ENCODE measurements at places on chromosomes 4 and X.
A peak's percentile ranks its signal among the peaks of the same experiment; 100 is the strongest.

DNA sequence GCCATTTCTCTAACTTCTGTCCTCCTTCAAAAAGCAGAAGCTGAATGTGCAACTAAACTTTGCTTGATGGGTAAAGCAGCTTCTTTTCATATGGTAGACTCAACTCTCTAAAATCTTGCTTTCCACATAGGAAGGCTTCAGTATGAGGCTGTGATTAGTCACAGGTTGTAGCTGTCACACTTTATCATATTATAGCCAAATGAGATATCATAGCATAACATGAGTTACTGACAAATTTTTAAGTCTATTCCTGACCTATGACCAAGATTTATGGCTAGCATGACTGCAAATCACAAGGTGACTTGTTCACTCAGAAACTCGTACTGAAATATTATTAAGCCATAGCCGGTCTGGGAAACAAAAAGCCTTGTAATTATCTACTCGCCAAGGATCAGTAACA is 998.6 kb downstream of the RPA4 start:
- no peak for DNase-seq

- DNase-seq: no peak
These were observed 7.3 kb downstream of the CCDC22 start for GRCh38 chrX:49242545-49243066.

DNA sequence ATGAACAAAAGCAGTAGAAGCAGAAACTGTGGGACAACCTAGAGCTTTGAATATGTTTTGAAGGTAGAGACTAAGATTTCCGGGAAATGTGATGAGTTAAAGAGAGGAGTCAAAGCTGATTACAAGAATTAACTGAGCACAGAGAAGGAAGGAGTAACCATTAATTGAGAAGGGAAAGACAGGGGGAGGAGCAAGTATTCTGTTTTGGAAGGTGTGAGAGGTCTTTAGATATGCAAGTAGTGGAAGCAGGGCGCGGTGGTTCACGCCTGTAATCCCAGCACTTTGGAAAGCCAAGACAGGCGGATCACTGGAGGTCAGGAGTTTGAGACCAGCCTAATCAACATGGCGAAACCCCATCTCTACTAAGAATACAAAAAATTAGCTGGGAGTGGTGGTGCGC is 171.5 kb downstream of the FSTL5 start:
- DNase-seq: no peak

DNA sequence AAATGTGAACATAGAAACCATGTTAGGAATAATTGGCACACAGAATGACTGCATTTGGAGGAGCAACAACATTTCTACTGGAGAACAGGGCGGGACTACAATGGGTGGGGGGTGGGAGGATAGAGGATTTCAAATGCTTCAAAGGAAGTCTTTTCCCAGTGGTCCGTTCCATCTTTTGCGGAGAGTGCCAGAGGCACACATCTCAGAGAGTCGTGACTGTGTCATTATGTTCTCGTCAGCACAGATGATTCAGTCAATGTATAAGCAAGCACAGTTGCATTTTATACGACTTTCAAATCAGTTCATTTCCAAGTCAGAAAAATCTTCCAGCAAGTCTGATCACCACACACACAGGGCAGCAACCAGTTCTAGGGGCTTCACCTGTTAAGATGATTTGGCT is 22.7 kb upstream of the GPR50 start:
- DNase-seq: no peak

GRCh38 chr4:61401771-61402170 is 201.6 kb downstream of the ADGRL3 start:
- no peak for DNase-seq

- DNase-seq: no peak
These were observed 30.1 kb upstream of the KIAA0232 start for GRCh38 chr4:6752486-6752829.

GRCh38 chr4:145001635-145002034 is 96.4 kb downstream of the ANAPC10 start:
- no peak for DNase-seq

GRCh38 chrX:148507418-148507817 is 7.0 kb downstream of the AFF2 start:
- no peak for DNase-seq

DNA sequence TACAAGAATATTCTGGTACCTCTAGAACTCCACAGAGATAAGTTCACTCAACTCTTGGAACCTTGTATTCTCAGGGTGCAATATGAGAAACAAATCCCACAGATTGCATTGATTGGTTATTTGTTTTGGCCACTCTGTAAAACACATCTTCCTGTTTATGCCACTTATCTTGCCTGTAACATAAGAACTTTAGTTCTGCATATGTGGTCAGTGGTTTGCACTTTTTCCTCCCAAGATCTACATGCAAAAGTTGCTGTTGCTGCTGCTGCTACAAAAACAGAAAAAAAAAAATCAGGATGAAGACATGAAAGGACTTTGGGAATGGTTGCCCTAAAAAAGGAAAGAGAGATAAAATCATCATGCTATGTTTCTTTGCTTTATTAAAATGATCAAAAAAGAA is 9.6 kb downstream of the ODAPH start:
- DNase-seq: no peak

GRCh38 chrX:108732630-108733321 is 3.6 kb downstream of the IRS4 start:
- no peak for DNase-seq

DNA sequence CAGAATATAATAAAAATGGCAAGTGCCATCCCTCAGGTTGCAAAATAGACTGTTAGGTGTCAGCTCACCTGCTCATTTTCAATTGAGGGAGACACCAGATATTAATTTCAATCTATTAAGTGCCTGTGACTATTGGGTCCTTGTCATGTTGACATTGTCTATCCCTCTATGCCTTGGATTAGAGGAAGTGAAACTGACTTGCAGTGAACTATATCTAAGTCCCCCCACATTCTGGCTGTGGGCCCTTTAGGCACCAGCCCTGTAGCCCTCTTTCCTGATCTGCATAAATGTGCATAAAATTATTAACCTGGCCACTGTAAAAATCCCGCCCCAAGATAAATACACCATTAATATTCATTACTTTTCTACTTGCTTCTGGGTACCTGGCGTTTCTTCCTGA is 293.0 kb upstream of the CLNK start:
- DNase-seq: no peak

- DNase-seq: no peak
These were observed 307.4 kb downstream of the GRIA2 start for GRCh38 chr4:157527954-157528353.

- no peak for DNase-seq
These were observed 161.7 kb upstream of the NAP1L5 start for GRCh38 chr4:88859191-88859812.

GRCh38 chr4:2364654-2365053 is 53.8 kb downstream of the ZFYVE28 start:
- DNase-seq: no peak

DNA sequence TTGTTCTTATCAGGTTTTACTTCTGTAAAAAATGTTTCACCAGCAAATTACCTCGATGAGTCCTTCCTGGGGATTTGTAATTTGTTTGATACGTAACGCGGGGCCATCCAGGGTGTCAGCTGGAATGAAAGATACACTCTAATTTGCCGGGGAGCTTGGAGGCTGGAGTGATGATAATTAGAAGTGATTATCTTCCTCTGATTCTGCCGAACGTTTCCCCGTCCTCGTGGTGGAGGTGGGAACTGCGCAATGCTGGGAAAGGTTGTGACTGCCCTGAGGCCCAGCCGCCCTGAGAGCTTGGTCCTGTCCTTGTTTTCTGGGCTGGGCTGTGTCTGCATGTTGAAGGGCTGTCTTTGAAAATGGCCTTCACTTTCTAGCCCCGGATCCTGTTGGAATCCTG is 48.0 kb downstream of the SORCS2 start:
- no peak for DNase-seq

DNA sequence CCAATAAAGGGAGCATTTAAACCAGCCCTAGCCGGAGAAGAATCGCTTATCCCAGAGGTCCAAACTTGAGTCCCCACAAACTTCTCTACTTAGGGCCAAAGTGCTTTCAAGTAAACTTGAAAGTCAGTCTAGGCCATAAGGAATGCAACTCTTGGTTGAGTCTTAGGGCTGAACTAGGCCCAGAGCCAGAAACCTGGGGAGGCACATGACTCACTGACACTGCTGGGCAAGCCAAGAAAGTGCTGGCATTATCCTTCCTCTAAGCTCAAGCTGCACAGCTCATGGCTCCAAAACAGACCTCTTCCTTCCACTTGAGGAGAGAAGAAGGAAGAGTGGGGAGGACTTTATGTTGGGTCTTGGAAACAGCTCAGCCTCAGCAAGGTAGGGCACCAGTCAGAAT is 1257.3 kb upstream of the DIAPH2 start:
- DNase-seq: no peak

- no peak for DNase-seq
These were observed 175.7 kb upstream of the BCOR start for GRCh38 chrX:40273356-40274050.

GRCh38 chrX:15751155-15751819 is 13.2 kb downstream of the CA5B start:
- no peak for DNase-seq

- DNase-seq: no peak
These were observed 494.3 kb downstream of the IDS start for GRCh38 chrX:149010853-149011224.

GRCh38 chrX:133638285-133638684 is 223.0 kb upstream of the GPC4 start:
- no peak for DNase-seq

GRCh38 chr4:144357975-144358374 is 217.5 kb upstream of the GYPA start:
- no peak for DNase-seq

- no peak for DNase-seq
These were observed 88.3 kb downstream of the AMELX start for GRCh38 chrX:11381464-11381863.

DNA sequence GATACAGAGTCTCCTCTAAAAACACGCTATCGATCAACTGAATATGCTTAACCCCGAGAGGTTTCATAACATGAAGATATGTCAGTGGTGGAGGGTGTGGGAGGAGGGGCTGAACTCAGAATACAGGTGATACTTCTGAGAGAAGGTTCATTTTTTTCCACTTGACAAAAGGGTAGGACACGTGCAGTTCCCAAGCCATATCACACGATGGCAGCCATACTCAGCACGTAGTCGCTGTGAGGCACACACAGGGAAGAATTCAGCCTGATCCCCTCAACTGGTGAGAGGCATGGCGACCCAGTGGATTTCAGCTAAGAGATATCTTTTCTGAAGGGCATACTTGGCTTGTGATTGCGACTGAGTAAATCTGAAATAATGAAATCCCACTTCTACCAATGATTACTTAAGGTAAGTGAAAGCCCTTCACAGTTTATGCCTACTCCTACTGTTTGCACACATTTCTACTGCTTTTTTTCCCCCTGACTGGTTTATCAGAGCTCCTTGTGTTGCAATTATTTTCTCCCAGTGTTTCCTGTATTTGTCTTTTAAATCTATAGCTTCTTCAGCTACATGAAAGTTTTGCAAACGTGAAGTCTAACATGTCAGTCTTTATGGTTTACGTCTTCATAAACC is 133.1 kb downstream of the CORIN start:
- no peak for DNase-seq

DNA sequence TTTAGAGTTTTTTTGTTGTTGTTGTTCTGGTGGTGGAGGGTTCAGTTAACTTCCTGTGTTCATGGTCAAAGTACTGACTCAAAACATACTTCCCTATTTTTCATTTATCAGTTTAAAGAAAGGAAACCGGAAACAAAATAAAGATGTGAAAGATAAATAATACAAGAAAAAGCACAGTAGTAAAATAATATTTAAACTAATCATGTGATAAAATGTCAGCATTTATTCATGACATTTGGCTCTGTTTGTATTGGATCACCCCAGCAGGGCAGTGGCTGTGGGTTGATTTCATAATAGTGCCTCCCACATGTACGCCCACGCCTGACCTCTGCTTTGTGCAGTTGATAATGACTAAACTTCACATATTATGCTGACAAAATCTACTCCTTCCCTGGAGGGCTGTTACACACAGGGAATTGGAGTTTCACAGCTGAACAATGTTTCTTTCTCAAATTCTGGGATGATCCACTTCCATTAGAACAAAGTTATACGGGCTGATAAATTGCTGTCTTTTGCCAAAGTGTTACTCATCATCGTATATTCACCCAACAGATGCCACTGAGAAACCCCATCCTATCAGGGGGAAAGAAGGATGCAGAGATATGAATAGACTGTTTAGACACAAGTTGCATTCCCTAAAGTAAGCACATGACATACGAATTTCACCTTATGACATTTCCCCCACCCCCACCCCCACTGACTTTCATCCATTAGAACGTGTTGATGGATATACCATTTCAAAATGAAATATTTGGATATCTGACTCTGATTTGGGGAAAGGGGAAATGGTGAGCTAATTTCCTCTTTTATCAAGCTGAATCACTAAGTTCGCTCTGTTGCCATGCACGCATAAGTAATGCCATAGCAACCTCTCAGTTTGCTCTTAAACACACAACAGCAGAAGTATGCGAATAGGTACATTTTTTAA is 48.3 kb downstream of the AMELX start:
- peak; percentile 36 for DNase-seq

- DNase-seq: no peak
These were observed 20.2 kb downstream of the TMEM31 start for GRCh38 chrX:103730796-103731493.

DNA sequence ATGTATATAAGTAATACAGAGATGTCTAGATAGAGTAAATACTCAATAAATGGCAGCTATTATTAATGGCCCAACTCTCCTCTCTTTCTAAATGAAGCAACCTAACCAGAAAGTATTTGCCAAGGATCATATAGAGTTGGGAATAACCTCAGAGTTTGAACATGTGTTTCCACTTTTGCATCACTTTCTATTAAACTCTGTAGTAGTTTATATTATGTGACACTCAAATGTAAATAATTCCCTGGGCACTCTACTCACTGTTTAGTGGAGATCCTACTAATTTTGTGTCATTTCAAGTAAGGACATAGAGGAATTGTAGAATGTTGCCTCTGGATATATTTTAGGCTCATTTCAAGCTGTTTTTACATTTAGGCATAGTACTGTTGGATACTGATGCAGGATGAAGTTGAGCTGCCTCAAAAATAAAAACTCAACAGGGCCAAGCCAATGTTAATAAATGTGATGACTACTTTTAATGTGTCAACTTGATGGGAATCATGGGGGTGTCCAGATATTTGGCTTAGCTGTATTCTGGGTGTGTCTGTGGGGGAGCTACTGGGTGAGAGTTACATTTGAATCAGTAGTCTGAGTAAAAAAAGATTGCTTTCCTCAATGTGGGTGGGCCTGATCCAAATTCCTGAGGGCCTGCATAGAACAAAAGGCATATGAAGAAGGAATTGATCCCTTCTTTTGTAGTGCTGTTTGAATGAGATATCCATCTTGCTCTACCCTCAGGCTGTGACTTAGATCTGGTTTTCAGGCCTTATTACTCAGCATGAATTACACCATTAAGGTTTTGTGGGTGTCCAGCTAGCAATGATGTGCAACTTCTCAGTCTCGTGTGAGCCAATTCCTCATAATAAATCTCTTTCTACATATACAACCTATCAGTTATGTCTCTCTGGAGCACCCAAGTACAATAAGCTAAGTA is 1368.2 kb downstream of the STIM2 start:
- no peak for DNase-seq
